ENCODE measurements at places on chromosomes 16 and 17. TPM values are rescaled to one million over a fixed set of nuclear protein-coding genes. Genes with fewer than 3 reads are reported as not detected.

GRCh38 chr17:72840019-72840418 is 252.5 kb downstream of the SLC39A11 start:
- no peaks in the 10 kb centered on the region for H3K36me3 ChIP-seq
- no peaks in the 10 kb centered on the region for H3K4me1 ChIP-seq
- DNase-seq = no peak
- H3K27ac ChIP-seq = no peak overlapping the region
- H3K4me3 ChIP-seq = no peak overlapping the region
- no peaks in the 10 kb centered on the region for H3K27me3 ChIP-seq

GRCh38 chr17:38697061-38697820 is 7.8 kb upstream of the MLLT6 start:
- H3K4me3 ChIP-seq = no peak overlapping the region
- H3K4me1 ChIP-seq = peaks cover 14% of the 10 kb centered on the region
- H3K36me3 ChIP-seq = no peaks in the 10 kb centered on the region
- no peaks in the 10 kb centered on the region for H3K27me3 ChIP-seq

PNMT gene
- 2.4 TPM for total RNA-seq

TOP2A gene
- total RNA-seq = 230 TPM

TPSG1 gene
- total RNA-seq = 4.6 TPM

GRCh38 chr16:26247063-26247462 is 555.3 kb downstream of the HS3ST4 start:
- H3K4me3 ChIP-seq = no peak overlapping the region
- no peaks in the 10 kb centered on the region for H3K4me1 ChIP-seq
- H3K36me3 ChIP-seq = no peaks in the 10 kb centered on the region
- no peak overlapping the region for H3K27ac ChIP-seq

GRCh38 chr17:60381958-60382357 is 10.0 kb downstream of the USP32 start:
- no peaks in the 10 kb centered on the region for H3K36me3 ChIP-seq
- no peak overlapping the region for H3K27ac ChIP-seq
- H3K27me3 ChIP-seq = no peaks in the 10 kb centered on the region
- no peak for DNase-seq
- H3K4me3 ChIP-seq = no peak overlapping the region
- peaks cover 5% of the 10 kb centered on the region for H3K4me1 ChIP-seq

ABCC6 gene
- 2.9 TPM for total RNA-seq

CRHR1 gene
- 0.15 TPM for total RNA-seq

PRPSAP1 gene
- total RNA-seq = 99.6 TPM

- H3K27me3 ChIP-seq = no peaks in the 10 kb centered on the region
- H3K36me3 ChIP-seq = no peaks in the 10 kb centered on the region
- no peak overlapping the region for H3K27ac ChIP-seq
These were observed 22.2 kb downstream of the RMI2 start for GRCh38 chr16:11367483-11367906.

- no peaks in the 10 kb centered on the region for H3K27me3 ChIP-seq
- no peak for DNase-seq
- no peak overlapping the region for H3K4me3 ChIP-seq
These were observed 2.9 kb downstream of the ZBTB4 start for GRCh38 chr17:7476494-7476893.

USB1 gene
- 58.2 TPM for total RNA-seq

TNP2 gene
- not detected for total RNA-seq

DNA sequence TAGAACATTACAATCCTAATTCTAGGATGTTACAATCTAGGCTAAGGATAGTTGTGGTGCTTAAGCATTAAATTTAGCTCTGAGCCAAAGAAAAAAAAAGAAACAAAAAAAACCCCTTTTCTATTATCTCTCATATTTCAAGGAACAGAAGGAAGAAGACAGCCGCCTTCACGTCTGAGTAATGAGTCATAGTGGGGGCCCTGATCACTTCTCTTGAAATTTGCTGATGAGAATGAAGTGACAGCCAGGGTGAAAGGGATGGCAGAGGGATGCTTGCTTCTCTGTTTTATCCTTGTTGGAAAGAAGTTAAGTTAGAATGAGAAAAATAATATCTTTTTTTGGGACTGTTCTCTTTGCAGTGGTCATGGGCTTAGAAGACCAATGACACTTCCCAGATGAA is 82.6 kb upstream of the MPHOSPH6 start:
- no peak overlapping the region for H3K27ac ChIP-seq
- H3K27me3 ChIP-seq = no peaks in the 10 kb centered on the region
- H3K36me3 ChIP-seq = no peaks in the 10 kb centered on the region
- DNase-seq = no peak

DNA sequence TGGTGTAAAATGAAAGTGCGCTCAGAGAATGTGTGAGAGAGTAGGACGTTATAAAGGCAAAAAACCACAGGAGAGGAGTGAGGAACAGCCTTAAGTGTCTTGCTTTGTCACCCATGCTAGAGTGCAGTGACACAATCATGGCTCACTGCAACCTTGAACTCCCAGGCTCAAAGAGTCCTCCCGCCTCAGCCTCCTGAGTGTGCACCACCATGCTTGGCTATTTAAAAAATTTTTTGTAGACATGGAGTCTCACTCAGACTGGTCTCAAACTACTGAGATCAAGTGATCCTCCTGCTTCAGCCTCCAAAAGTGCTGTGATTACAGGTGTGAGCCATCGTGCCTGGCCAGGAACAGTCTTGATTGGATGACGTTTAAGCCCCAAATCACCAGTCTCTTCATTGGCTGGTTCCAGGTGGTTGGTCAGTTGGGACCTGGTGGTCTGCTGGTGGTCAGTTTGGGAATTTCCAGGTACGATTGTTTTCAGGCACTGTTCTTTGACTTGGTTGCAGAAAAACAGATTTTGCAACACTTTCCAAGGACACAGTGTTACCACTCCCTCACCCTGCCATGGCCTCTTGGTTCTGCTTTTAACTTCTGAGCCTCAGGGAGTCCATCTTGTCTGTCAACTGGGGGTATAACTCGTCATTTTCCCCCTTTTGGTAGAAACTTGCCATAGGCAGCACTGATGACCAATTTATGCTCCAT is 21.2 kb downstream of the DHODH start:
- H3K4me3 ChIP-seq = no peak overlapping the region
- no peak for DNase-seq
- no peaks in the 10 kb centered on the region for H3K4me1 ChIP-seq

NPIPA8 gene
- total RNA-seq = 0.18 TPM

CLEC3A gene
- 0.23 TPM for total RNA-seq

GRCh38 chr16:24988593-24989338 is 26.4 kb downstream of the ARHGAP17 start:
- H3K27me3 ChIP-seq = no peaks in the 10 kb centered on the region
- no peak for DNase-seq
- H3K27ac ChIP-seq = peak overlapping the region; percentile 92
- peaks cover 96% of the 10 kb centered on the region for H3K4me1 ChIP-seq
- peak overlapping the region; percentile 7 for H3K4me3 ChIP-seq

DNA sequence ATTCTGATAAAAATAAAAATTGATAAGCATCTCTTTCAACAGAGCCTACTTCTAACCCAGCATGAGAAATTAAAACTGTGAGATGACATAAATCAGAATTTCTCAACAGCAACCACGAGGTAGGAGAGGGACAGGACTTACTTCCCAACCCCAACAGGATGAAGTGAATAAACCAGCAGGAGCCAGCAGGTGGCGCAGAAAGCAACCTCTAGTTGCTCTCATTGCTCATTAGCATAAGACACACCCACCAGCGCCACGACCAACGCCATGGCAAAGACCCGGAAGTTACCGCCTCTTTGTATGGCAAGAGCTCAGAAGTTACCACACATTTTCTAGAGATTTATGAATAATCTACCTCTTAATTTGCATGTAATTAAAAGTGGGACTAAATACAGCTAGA is 189.4 kb upstream of the CDH8 start:
- H3K4me1 ChIP-seq = no peaks in the 10 kb centered on the region
- H3K4me3 ChIP-seq = no peak overlapping the region
- no peaks in the 10 kb centered on the region for H3K27me3 ChIP-seq
- peak; percentile 12 for DNase-seq
- no peak overlapping the region for H3K27ac ChIP-seq

GRCh38 chr16:71626018-71626857 is at the start of gene MARVELD3:
TSS of gene MARVELD3 (plus strand) at chr16:71626184. CDS start at chr16:71626230, 46 bp downstream.
- peaks cover 2% of the 10 kb centered on the region for H3K36me3 ChIP-seq
- no peak within 1 kb of the TSS for H3K27ac ChIP-seq
- H3K4me3 ChIP-seq = peak within 1 kb of the TSS; percentile 48
- peaks cover 2% of the 10 kb centered on the region for H3K27me3 ChIP-seq
- DNase-seq = no peak

P2RX5 gene
- total RNA-seq = 14.9 TPM

DNA sequence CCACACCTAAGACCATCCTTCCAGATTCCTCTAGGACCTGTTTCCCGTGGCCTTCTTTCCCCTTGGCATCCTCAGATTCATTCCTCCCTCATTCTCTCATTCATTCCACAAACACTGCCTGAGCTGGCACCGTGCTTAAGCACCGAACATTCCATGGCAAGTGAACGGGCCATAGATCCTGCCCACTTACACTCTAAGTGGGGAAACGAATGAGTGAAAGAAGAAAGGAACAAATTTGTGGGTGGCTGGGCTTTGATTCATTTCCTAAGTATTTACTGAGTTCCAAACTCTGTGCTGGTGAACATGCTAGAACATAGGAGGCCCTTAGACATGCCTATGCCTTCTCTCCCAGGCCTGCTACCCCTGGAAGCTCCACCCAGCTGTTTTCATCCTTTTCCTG is 30.0 kb downstream of the SRCIN1 start:
- H3K4me3 ChIP-seq = no peak overlapping the region
- H3K27me3 ChIP-seq = no peaks in the 10 kb centered on the region
- no peak overlapping the region for H3K27ac ChIP-seq
- no peak for DNase-seq

- DNase-seq = no peak
- H3K4me3 ChIP-seq = no peak overlapping the region
- H3K36me3 ChIP-seq = no peaks in the 10 kb centered on the region
- no peak overlapping the region for H3K27ac ChIP-seq
These were observed 236.1 kb upstream of the C16orf82 start for GRCh38 chr16:26830428-26831127.

DNA sequence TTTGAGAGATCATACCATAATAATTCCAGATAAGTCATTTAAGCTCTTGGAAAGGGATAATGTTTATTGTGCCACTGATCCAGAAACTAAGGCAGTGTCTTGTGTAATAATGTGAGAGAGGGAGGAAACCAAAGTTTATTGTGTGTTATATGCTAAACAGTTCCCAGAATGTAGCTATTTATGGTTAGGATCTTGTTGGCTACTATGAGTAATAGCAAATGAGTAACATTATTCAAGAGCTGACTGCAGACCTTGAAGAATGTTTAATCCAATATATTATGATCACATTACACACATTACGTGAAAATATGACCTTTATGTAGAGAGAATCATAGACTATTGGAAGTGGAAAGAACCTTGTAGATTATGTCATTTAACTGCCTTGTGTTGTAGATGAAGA is 139.5 kb downstream of the BCAS3 start:
- H3K36me3 ChIP-seq = no peaks in the 10 kb centered on the region
- no peak overlapping the region for H3K4me3 ChIP-seq
- no peaks in the 10 kb centered on the region for H3K27me3 ChIP-seq
- no peak overlapping the region for H3K27ac ChIP-seq
- no peaks in the 10 kb centered on the region for H3K4me1 ChIP-seq

DNA sequence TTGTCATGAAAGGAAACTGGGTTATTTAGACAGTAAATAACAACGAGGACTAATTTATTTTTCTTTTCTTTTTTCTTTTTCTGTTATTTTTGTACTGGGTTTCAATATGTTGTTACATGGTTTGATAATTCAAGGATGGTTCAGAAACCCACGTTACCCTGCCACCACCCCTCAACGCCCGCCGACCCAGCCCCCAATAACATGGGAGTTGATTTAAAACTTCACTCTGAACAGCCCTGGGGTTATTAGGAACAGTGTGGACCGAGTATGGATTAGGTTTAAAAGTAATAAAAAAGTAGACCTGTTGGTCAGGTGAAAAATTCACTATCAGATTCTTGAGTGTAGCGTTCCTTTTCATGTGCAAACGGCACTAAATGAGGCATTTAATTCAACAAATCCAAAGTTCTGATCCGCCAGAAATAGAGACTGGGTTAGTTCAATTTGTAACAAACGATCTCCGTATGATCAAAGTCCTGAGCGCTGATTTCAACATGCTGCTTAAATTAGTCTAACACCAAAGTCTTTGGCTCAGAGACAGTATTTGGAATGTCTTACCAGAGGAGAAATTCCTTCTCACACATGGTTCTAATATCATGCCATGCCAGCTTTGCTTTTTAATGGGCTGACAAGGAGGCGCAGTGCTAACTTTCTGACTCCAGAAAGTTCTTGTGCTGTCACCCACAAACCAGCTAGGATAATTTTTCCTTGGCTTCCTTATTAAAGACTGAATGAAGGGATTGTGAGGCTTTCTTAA is 173.1 kb upstream of the IRX3 start:
- H3K4me3 ChIP-seq = no peak overlapping the region
- no peaks in the 10 kb centered on the region for H3K27me3 ChIP-seq
- no peaks in the 10 kb centered on the region for H3K4me1 ChIP-seq
- H3K27ac ChIP-seq = no peak overlapping the region

OR3A3 gene
- not detected for total RNA-seq

TLCD2 gene
- total RNA-seq = 7.0 TPM

LHX1 gene
- total RNA-seq = 8.6 TPM

DNA sequence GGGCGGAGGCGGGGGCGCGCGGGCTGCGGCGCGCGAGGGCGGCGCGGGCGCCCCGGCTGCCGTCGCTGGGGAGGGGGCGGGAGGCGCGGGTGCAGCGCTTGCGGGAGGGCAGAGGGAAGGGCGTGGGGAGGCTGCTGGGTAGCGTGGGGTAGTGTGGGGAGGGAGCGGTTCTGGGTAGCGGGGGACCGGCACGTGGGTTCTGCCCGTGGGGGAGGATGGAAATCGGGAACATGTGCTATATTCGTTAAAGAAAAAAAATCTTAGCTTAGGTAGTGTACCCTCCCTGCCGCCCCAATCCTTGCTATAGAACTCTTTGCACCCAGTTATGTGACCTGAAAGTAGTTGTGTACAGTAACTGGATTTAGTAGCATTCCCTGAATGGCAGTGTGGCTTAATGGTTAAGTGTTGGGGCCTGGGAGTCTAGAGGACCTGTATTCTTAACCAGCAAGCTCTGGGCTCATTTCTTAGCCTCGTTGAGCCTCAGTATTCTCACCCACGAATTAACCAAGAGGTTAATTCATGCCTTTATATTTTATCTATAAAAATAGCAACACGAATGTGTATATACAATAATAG is 646 bp downstream of the RABEP1 start:
- peaks cover 16% of the 10 kb centered on the region for H3K4me1 ChIP-seq
- no peak for DNase-seq
- H3K27ac ChIP-seq = peak overlapping the region; percentile 78

CHP2 gene
- not detected for total RNA-seq

DNA sequence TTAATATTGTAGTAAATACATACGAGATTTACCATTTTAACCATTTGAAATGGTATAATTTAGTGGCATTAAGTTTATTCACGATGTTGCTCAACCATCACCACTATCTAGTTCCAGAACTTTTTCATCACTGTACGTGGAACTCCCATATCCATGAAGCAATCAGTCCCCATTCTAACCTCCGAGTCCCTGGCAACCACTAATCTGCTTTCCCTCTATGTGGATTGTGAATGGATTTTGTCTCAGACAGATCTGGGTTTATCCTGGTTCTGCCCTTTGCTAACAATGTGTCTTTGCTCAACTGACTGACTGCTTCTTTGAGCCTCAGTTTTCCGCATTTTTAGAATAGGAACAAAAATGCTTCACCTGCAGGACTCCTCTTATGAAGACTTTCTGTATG is 51.4 kb downstream of the TANGO6 start:
- H3K27ac ChIP-seq = no peak overlapping the region
- no peak for DNase-seq
- H3K4me1 ChIP-seq = no peaks in the 10 kb centered on the region
- H3K27me3 ChIP-seq = no peaks in the 10 kb centered on the region
- H3K36me3 ChIP-seq = no peaks in the 10 kb centered on the region

All from Panc1 (cell line).